ENCODE measurements at places on chromosomes 3 and 15. TPM values are rescaled to one million over a fixed set of nuclear protein-coding genes. Genes with fewer than 3 reads are reported as not detected.

DNA sequence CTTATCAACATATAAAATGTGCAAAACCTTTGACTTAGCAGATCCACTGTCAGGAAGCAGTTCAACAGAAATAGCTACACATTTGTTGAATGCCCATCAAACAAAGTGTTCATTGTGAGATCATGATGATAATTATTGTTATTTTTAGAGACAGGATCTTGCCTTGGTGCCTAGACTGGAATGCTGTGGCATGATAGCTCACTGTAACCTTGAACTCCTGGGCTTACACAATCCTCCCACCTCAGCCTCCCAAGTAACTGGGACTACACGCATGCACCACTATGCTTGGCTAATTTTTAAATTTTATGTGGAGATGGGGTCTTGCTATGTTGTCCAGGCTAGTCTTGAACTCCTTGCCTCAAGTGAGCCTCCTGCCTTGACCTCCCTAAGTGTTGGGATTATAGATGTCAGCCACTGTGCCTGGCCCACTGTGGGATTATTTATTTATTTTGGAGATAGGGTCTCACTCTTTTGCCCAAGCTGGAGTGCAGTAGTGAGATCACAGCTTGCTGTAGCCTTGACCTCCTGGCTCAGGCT lies 8.8 kb downstream of the MAP2K5 start:
- no peaks in the 10 kb centered on the region for H3K27me3 ChIP-seq
- H3K27ac ChIP-seq: no peak overlapping the region
- no peak overlapping the region for H3K4me3 ChIP-seq
- DNase-seq: no peak
- peaks cover 8% of the 10 kb centered on the region for H3K4me1 ChIP-seq

DNA sequence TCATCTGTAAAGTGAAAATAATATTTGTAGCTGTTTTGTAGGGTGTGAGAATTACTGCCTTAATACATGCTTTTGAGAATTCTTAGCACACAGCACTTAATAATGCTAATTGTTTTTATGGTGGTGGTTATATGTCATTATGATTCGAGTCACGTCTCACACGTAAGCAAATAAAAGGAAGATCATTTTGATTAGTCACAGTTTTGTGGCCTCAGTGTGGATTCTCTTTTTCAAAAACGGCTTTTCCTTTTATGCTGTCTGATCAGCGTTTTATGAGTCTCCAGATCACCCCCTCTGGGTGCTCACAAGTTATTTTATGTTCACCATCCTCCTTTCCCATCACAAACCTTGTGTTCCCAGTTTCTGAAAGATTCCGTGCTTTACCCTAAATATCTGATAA lies 255.6 kb upstream of the CNTN4 start:
- no peaks in the 10 kb centered on the region for H3K36me3 ChIP-seq
- DNase-seq: no peak
- H3K4me3 ChIP-seq: no peak overlapping the region
- no peak overlapping the region for H3K27ac ChIP-seq
- H3K27me3 ChIP-seq: no peaks in the 10 kb centered on the region

- no peak for DNase-seq
- H3K4me3 ChIP-seq: no peak overlapping the region
- no peaks in the 10 kb centered on the region for H3K27me3 ChIP-seq
- no peaks in the 10 kb centered on the region for H3K4me1 ChIP-seq
Measured at GRCh38 chr3:94416768-94417167, 353.9 kb downstream of the NSUN3 start.

DNA sequence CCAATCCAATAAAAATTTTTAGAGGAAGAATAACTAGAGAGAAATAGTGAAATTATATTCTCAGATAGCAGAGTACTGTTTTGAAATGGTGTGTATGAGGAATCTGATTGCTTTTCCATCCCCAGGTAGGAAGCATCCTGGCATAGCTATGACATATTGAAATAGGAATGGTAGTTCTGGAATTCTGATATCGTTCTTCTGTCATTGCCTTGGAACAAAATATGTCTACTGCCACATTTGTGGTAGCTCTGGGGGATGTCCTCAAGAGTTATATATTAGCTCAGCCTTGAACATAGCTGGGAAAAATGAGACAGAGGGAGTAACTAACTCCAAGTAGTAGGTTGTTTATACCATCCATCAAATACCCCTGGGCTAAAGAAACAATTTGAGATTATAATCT lies 950.7 kb downstream of the MCTP2 start:
- H3K36me3 ChIP-seq: no peaks in the 10 kb centered on the region
- no peaks in the 10 kb centered on the region for H3K4me1 ChIP-seq
- H3K4me3 ChIP-seq: no peak overlapping the region
- H3K27ac ChIP-seq: no peak overlapping the region
- no peaks in the 10 kb centered on the region for H3K27me3 ChIP-seq
- DNase-seq: no peak

DNA sequence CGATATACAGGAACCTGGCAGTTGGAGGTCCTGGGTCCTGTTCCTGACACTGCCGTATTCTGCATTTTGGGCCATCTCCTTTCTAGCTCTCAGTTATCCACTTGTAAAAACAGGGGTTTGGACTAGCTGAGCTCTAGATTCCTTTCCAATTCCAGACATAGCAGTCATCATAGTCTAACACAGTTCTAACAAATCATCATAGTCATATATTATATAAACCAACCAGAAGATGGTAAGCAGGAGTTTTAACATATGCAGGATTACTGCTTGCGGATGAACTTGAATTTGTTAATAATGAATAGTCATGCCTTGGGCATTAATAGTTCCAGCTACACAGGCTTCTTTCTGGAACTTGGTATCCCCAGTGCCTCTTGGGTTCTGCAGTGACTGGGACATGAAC lies 26.6 kb downstream of the MASP1 start:
- DNase-seq: no peak
- H3K27me3 ChIP-seq: peaks cover 35% of the 10 kb centered on the region
- H3K36me3 ChIP-seq: no peaks in the 10 kb centered on the region

DNA sequence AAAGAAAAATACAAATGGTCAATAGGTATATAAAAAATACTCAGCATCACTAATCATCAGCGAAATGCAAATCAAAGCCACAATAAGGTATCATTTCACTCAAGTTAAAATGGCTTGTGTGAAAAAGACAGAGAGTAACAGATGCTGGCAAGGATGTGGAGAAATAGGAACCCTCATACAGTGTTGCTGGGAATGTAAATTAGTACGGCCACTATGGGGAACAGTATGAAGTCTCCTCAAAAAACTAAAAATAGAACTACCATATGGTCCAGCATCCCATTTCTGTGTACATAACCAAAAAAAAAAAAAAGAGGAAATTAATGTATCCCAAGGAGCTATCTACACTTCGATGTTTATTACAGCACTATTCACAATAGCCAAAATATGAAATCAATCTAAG lies 98.1 kb upstream of the TGFBR2 start:
- no peaks in the 10 kb centered on the region for H3K36me3 ChIP-seq
- no peak overlapping the region for H3K27ac ChIP-seq
- no peaks in the 10 kb centered on the region for H3K27me3 ChIP-seq
- H3K4me1 ChIP-seq: peaks cover 12% of the 10 kb centered on the region
- H3K4me3 ChIP-seq: no peak overlapping the region
- no peak for DNase-seq

GRCh38 chr3:33144433-33144832 lies 30.6 kb downstream of the CRTAP start:
- no peak overlapping the region for H3K27ac ChIP-seq
- H3K27me3 ChIP-seq: no peaks in the 10 kb centered on the region

Gene NMNAT3
- 0.43 TPM for total RNA-seq

Gene TRAT1
- total RNA-seq: 17.7 TPM

Gene RGMA
- not detected for total RNA-seq

Gene ARNT2
- total RNA-seq: not detected

All from activated T-helper 2 cell treated with anti-CD3 and anti-CD28 coated beads, Interferon-gamma antibody, Interleukin-2, Interleukin-4, amounts not matched to agents 10 μg/mL and 5 μg/mL and 100 μg/mL, durations not matched to agents 14 hours and 24 hours and 36 hours (primary cell).